ENCODE measurements at places on chromosomes 5 and 9.
A peak's percentile ranks its signal among the peaks of the same experiment; 100 is the strongest.

- no peak for DNase-seq
These were observed at the start of gene CBY3 for GRCh38 chr5:179680780-179681401. CBY3 (minus strand) TSS chr5:179681034; CDS start chr5:179680918, 116 bp downstream.

DNA sequence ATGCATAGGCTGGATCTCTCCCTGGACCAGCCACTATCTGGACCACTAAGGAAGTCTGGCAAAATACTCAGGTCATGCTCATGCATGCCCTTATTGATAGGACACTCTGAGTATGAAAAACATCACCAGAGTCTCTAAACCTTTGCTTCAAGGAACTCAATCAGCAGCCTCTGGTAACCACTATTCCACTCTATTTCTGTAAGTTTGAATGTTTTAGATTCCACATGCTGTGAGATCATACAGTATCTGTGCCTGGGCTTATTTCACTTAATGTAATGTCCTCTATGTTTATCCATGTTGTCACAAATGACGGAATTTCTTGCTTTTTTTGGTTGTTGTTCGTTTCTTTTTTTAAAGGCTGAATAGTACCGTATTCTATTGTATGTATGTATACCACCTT is 68.3 kb downstream of the TARS1 start:
- no peak for DNase-seq

- DNase-seq = peak; percentile 34
These were observed 40.2 kb downstream of the NAIF1 start for GRCh38 chr9:128026773-128027541.

- DNase-seq = no peak
These were observed 140.7 kb downstream of the C9orf50 start for GRCh38 chr9:129480227-129480626.

GRCh38 chr5:164708831-164709230 is 1203.4 kb downstream of the MAT2B start:
- no peak for DNase-seq

DNA sequence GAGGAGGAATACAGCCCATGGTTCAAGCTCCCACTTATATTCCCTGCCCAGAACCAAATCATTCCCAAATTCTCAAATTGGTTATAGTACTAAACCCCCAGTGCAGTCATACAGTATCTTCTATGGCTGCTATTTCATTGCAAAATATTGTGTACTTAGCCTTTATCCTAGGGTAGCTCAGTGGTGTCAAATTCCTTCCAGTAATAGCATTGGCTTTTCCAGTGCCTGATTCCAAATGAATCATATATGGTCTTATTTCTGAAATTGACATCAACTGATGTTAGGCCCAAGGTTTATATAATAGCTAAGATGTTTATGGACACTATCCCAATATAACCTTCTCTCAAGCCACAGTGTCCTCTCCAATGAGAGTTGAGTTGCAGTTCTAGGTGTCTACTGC is 256.7 kb downstream of the NDUFS4 start:
- DNase-seq = no peak

Data from effector memory CD4-positive, alpha-beta T cell (primary cell).